Hepatic stellate cell (primary cell): ENCODE measurements at places on chromosomes 12 and 14.

DNA sequence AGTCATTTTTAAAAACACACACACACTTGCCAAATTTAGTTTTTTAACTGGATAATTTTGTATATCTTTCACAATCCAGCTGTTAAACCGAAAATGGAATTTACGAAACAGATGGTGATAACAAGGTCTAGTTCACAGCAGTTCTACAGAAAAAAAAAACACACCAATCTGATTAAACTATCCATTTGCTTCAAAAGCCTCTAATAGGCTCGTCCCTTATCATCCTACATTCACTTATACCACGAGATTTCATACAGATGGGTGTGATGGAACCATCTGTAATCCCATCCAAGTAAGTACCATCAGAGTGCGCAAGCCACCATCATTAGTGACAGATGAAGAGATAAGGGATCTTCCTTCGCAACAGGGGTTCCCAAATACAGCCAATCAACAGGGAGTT, 20.1 kb downstream of the GCH1 start:
- DNase-seq: no peak

- DNase-seq: no peak
These were observed 318.5 kb downstream of the KCNC2 start for GRCh38 chr12:74891083-74891668.

DNA sequence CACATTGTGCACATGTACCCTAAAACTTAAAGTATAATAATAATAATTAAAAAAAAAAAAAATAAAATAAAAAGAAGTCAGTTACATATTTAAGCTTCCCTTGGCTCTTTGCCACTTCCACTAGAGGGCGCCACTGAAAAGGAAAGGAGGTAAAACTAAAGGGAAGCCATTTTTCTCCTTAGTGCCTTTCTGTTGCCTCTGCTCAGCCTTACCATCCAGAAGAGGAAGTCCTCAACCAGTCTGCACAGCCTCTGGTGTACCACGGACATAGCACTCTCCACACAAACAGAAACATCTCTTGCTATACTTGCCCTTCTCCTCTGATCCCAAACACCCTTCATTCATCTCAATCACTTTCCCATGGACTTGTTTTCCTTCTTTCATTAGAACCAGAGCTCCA, 169.0 kb upstream of the EEA1 start:
- DNase-seq: no peak

DNA sequence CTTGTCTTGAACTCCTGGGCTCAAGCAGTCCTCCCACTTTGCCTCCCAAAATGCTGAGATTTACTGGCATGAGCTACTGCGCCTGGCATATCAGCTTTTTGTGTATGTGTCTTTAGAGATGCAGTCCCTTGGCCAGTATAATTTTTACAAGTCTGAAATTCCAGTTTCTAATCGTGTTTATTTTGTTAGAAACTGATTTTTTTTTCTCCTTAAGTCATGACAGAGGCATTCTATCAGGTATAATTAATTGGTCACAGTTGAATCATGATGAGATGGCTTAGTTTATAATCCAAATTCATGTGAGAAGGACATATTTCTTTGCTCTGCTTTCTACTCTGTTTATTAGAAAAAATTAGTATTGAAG, 98.9 kb downstream of the PCNX1 start:
- DNase-seq: no peak

GRCh38 chr12:27822076-27822712, 42.2 kb upstream of the MANSC4 start:
- DNase-seq: peak; percentile 43

GRCh38 chr12:3670083-3670620, 82.8 kb downstream of the CRACR2A start:
- DNase-seq: no peak

DNA sequence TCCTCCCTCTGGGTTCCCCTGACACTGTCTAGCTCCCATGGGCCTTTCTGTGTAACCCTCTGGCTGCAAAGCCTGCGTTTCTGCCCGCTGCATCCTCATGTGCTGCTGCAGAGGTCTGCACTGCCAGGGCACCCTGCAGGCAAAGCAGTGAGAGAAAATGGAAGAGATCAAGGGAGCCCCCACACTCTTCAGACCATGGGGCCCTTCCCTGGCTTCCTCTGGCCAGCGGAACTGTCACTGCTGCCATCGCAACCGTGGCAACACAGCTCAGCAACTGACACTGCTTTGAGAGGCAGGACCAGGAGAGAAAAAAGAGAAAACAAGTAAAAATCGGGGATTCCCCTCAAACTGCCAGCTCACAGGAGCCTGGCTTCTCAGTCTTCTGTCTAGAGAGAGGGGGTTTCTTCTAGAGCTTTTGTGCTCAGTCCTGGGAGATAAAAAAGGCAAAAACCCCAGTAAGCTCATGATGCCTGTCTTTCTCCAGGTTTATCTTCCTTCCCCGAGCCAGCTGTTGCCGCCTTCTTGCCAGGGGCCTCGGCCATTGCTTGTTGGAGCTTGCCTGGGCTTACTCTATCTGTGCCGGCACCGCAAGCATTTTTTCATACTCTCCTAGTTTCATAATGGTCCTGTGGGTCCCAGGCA, 38.9 kb downstream of the C14orf132 start:
- no peak for DNase-seq

DNA sequence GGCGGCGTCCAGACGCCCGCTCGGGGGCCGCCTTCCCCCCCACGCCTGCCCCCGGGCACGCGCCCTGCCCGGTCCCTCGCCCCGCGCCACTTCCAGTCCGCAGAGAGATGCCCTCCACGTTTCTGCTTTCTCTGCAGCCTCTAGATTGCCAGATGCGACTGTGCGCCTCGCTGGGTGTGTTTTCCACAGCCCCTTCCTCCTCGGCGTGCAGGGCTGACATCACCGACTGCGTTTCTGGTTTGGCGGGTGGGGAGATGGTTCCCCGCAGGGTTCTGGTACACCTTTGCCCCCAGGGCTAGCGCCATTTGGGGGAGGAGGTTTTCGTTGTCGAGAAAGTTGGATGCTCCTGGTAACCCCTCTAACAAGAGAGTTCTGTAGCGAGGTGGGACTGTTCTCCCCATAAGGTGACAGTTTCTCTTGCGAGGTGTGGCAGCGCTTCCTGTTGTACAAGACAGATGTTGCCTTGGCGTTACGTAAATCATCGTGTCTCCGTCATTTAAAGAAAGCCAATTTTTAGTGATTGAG, 1.5 kb downstream of the CALM1 start:
- DNase-seq: peak; percentile 25

DNA sequence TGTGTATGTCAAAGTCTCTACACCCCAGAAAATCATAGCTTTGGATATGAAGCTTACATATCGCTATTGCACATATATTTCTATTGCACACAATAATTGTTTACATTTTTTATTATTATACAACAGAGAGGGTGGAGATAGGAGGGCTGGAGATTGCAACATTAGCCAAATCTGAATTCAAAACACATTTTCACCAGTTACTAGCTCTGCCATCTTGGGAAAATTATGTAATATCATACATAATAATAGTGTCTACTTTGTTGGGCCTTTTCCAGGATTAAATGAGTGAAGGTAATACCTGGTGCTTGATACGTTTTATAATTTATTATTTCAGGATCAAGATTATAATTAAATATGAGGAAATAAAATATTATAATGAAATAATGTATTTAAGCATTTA, 507.4 kb upstream of the TBX3 start:
- DNase-seq: no peak
